ENCODE measurements at places on chromosomes 2 and 18. TPM values are rescaled to one million over a fixed set of nuclear protein-coding genes. Genes with fewer than 3 reads are reported as not detected.

The POTEI gene
- total RNA-seq, result not detected

The SLC40A1 gene
- total RNA-seq, result 12.3 TPM

The SLC19A3 gene
- total RNA-seq, result 0.16 TPM

The SERPINB13 gene
- not detected for total RNA-seq

The ABCB11 gene
- not detected for total RNA-seq
